ENCODE measurements at places on chromosomes 13 and 19.
A peak's percentile ranks its signal among the peaks of the same experiment; 100 is the strongest.

GRCh38 chr19:19489804-19490204 lies 25.5 kb downstream of the TSSK6 start:
- DNase-seq, result no peak

DNA sequence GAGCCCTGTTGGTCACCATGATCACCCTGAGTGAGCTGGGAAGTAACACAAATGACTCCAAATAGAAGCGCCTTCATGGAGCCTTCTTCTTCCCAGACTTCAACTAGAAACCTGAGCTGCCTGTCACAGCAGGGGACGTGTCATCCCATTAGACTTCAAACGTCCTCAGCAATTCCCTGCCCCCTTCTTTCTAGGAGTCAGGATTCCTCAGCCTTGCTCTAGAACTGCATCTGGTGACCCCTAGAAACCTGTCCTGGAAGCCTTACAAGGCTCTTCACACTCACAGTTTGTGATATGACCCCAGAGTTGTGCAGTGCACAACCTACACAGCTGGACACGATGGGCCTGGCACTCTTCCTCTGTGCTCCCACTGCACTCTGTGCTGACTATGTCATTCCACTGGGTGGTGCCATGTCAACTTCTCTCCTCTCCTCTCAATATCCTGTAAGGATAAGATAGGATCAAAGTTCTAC lies 23.6 kb upstream of the TTYH1 start:
- no peak for DNase-seq

GRCh38 chr19:48506138-48506733 lies 5.4 kb downstream of the LMTK3 start:
- no peak for DNase-seq

DNA sequence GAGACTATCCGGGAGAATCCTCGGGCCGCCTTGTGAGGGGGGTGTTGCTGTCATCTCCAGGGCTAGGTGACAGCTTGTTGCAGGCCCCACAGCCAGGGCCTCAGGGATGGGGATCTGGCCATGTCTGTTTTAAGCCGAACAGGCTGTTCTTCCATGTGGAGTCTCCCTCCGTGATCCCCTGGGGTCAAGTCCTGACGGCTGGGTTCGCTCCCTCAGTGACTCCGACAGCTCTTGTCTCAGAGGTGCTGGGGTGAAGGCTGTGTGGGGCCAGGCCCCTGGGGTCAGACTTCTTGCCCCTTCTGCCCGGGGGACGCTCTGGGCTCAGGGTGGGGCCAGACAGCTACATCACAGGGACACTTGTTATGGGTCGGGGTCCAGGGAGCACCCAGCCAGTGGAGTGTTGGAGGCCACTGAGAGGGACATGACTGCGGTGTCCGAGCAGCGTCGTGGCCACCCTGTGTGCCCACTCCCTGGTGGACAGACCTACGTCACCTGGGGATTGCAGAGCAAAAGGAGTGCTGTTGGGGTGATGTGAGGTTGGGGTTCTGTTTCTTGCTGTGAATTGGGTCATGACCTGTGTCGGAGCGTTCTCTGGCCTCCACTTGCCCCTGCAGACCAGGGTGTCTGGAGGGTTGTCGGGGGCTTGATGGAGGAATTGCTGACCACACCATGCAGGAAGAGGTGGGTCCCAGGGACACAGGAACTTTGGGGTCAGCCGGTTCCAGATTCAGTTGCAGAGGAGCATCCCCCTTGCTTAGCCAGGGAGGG lies 21.5 kb downstream of the EPN1 start:
- no peak for DNase-seq

- DNase-seq, result no peak
Measured at GRCh38 chr13:43014162-43014561, 9.2 kb upstream of the DNAJC15 start.

- DNase-seq, result no peak
Measured at GRCh38 chr19:676007-676338, 219 bp upstream of the FSTL3 start.

- DNase-seq, result no peak
Measured at GRCh38 chr19:30930941-30931706, 418.1 kb downstream of the TSHZ3 start.

- no peak for DNase-seq
Measured at GRCh38 chr13:72341904-72342303, 385.5 kb downstream of the MZT1 start.

GRCh38 chr13:87128491-87128890 lies 542.7 kb upstream of the SLITRK5 start:
- DNase-seq, result no peak

- no peak for DNase-seq
Measured at GRCh38 chr13:29480893-29481525, 114.5 kb downstream of the SLC7A1 start.

DNA sequence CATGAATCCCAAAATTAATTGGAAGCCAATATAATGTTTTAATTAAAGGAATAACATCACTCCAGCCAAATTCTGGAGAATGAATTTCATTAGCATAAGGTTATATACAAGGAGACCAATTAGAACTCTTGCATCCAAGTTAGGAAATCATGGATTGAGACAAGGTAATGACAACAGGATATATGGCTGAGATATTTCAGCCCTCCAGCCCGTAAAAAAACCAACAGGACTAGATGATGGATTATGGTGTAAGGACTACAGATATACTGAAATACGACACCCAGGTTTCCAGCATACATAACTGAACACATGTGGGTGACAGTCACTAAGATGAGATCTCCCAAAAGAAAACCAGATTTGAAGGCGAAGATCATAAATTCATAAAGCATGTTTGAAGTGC lies 56.5 kb downstream of the TSC22D1 start:
- DNase-seq, result no peak

GRCh38 chr13:44302233-44302632 lies 71.4 kb upstream of the SERP2 start:
- no peak for DNase-seq

- no peak for DNase-seq
Measured at GRCh38 chr13:41648314-41648935, 191.1 kb downstream of the RGCC start.

DNA sequence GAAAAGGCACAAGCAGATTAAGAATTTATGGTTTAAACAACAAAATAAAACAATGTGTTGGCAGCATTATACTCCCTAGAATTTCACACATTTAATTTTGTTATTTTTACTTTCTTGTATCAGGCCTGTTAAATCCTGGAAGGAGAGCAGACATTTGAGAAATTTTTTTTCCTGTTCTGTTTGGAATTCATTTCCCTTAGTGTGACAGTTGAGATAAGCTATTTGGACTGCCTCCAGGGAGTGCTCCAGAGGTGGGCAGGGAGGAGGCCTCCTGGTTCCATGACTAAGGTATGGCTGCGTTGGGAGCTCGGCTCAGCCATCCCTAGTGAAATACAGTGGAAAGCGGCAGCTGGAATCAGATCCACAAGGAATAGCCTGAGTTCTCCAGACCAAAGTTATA lies 185.7 kb downstream of the KCNRG start:
- no peak for DNase-seq

GRCh38 chr19:33167438-33167837 lies 26.7 kb upstream of the LRP3 start:
- no peak for DNase-seq

GRCh38 chr19:18300930-18301717 lies 19.7 kb upstream of the JUND start:
- no peak for DNase-seq

DNA sequence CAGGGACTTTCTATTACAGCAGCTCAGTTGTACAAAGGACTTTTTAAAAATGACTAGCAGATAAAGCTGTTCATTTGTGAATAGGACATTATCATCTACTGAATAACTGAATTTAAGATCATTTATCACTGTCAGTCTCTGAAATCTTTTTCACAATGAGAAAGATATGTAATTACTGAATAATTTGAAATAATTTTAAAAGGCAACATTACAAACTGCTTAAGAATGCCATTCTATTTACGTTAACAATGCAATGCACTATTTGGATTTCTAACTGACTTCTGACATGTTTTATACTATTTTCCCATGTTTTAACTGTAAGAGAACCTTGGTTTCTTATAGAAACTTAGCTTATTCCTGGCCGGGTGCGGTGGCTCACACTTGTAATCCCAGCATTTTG lies 2033.0 kb upstream of the PCDH20 start:
- DNase-seq, result no peak

DNA sequence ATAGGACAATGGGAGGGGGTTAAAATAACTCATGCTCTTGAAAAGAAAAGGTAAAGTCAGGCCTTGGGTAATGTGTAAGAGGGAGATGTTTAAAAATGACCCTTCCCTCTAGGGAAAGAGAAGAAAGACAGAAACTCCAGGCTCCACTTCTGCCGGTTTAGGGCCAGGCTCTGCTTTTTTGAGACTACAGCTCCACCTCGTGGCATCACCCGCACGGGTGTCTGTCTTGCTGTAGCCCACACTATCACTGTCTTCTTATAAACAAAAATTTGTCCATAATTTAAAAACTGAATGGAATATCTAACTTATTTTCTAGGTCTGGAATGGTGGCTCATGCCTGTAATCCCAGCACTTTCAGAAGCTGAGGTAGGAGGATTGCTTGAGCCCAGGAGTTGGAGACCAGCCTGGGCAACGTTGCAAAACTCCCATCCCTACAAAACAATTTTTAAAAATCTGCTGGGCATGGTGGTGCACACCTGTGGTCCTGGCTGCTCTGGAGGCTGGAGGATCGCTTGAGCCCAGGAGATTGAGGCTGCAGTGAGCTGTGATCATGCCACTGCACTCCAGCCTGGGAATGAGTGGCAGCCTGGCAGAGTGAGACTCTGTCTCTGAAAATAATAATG lies 65.1 kb upstream of the GTF3A start:
- peak; percentile 28 for DNase-seq

GRCh38 chr19:41957838-41958366 lies 1.2 kb downstream of the RABAC1 start:
- no peak for DNase-seq

DNA sequence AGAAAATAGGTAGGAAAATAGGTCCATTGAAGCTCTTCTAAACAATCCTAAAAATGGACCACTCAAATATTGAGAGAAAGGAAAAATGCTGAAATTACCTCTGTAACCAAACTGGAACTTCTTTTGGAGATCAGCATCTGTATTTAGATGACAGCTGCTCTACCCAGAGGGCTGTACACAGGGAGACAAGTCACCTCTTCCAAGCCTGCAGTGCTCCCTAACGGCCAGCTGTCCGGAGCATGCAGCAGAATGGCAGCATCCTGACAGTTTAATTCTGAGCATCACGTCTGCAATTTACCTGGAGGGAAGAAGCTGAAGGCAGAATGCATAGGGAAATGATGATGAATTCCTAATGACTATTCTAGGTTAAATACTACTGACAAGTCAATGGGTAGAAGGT lies 62.8 kb upstream of the DIAPH3 start:
- no peak for DNase-seq

GRCh38 chr13:40125336-40125735 lies 469.9 kb downstream of the COG6 start:
- no peak for DNase-seq

- no peak for DNase-seq
Measured at GRCh38 chr19:36043952-36044351, 10.1 kb downstream of the THAP8 start.

- DNase-seq, result no peak
Measured at GRCh38 chr19:56953470-56953869, 112.9 kb upstream of the PEG3 start.

GRCh38 chr19:35764432-35765315 lies 6.7 kb downstream of the PROSER3 start:
- no peak for DNase-seq

- no peak for DNase-seq
Measured at GRCh38 chr13:20134732-20135131, 26.1 kb downstream of the GJA3 start.

DNA sequence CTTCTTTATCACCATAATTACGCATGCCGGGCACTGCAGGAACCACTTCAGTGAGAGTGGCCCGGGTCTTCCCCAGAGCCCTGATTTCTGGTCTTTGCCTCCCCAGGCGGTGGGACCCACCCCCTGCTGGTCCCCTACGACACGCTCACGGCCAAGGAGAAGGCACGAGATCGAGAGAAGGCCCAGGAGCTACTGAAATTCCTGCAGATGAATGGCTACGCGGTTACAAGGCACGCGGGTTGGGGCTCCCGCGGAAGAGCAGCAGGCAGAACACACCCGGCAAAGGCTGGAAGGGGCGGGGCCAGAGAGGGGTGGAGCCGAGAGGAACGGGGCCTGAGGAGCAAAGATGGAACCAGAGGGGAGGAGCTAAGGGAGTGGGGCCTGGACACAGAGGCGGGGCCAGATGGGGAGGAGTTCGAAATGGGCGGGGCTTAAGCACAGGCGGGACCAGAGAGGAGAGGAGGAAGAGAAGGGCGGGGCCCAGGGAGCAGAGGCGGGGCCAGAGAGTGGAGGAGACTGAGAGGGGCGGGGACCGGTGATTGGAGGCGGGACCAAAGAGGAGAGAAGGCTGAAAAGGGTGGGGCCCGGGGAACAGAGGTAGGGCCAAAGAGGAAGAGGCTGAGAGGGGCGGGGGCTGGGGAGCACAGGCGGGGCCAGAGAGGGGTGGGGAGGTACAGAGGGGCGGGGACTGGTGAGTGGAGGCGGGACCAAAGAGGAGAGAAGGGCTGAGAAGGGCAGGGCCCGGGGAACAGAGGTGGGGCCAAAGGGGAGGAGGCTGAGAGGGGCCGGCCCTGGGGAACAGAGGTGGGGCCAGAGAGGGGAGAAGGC lies 73.4 kb downstream of the RYR1 start:
- DNase-seq, result peak; percentile 72

DNA sequence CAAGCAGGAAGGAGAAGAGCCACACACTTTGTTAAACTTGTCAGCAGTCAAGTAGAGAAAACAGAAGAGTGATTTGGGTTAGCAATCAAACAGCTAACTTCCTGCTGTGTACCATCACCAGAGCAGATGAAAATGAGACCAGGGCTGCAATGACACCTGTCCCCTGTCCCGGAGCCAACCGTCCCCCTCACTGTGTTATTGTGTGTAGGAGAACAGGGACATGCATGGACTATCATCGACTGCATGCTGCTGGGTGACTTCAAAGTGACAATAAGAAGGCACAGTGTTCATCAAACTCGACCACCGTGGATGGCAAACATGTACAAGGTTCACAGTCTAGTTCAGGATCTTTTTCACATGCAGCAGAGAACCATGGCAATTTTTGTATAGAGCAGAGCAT lies 94.0 kb upstream of the SLC15A1 start:
- no peak for DNase-seq

- DNase-seq, result peak; percentile 88
Measured at GRCh38 chr13:44989071-44989889, at the start of the genes GPALPP1 and NUFIP1. Gene GPALPP1 (plus strand): TSS chr13:44989538. CDS start chr13:44989655, 117 bp downstream. Gene NUFIP1 (minus strand): TSS chr13:44989471. CDS start chr13:44989436, 35 bp downstream.

DNA sequence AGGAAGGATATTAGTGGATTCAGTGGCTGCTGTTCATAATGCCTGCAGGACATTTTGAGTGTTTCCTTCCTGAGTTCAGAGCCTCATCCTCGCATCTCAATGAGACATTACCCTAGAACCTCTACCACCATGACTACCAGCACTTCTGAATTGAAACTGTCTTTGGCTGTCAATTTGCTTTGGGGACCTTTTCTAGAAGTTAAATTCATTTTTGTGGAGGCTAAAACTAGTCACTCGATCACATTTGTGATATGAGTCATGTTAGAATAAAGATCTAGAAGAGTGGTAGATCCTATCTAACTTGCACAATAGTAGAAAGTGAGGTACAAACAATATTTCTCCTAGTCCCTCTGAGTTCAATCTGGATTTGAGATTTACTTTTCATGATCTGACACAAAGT lies 124.9 kb downstream of the KCNRG start:
- DNase-seq, result no peak

All from stimulated activated CD8-positive, alpha-beta memory T cell treated with anti-CD3 and anti-CD28 coated beads, Interleukin-12 subunit alpha, Interleukin-12 subunit beta, amount 100 ng/mL, for 1 hour (primary cell).